ENCODE measurements at places on chromosomes 7 and 10.

GRCh38 chr7:26691406-26691805, 173.0 kb downstream of the SKAP2 start:
- no peak for DNase-seq

DNA sequence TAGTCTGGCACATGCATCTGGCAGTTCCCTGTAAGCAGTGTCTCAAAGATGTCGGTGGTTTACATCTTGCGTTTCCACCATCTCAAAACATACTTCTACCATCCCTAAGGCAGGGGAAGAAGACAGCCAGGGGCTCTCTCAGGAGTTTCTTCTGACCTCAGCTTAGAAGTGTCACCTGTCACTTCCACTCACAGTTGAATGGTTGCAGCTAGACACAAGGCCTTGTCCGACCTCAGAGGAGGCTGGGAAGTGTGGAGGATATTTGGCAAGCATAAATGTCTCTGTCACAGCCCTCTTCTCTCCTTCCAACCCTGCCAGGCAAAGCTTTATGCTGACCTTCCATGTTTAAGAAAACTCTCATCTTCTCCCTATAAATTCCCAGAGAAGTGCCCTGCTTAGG, 193.3 kb downstream of the HERPUD2 start:
- DNase-seq = no peak

DNA sequence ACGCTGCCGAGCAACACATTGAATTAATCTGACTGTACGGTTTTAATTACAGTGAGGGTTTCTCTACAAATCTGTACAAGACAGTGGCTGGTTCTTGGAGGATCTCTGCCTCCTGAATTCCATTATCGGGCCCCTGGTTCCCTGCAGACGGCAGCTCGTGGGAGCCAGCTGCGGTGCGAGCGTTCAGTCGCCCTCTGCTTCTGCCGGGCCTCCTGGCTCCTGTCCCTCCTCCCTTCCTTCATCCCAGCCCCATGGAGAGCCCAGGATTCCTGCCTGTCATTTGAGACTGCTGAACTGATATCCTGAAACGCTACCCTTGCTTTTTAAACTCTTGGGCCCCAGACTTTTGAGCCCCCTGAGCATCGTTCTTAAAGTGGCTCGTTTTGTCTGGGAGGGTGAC, 6.6 kb upstream of the DLX6 start:
- no peak for DNase-seq

DNA sequence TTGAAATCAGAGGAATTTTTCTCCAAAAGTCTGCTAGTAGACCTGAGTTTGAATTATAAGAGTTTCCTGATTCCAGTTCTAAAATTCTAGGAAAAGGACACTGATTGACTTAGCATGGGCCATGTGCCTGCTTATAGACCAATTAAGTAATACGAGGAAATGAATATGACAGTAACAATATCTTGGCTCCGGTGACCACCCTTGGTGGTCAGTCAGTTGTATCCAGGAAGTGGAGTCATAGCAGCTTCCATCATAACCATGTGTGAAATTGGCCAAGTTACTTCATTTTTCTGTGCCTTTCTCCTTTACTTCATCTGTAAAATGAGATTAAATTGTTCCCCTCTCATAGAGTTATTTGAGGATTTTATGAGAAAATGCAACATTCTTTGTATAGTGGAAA, 66.9 kb downstream of the MTPAP start:
- DNase-seq = peak; percentile 8

- no peak for DNase-seq
Observed at GRCh38 chr7:126776498-126776897, 476.2 kb downstream of the GRM8 start.

All from hematopoietic multipotent progenitor cell treated with erythropoietin and hydrocortisone succinate and interleukin-3 and kit ligand, for 6 days (in vitro differentiated cells).